A549 (cell line): ENCODE measurements at places on chromosomes 7 and 10. TPM values are rescaled to one million over a fixed set of nuclear protein-coding genes. Genes with fewer than 3 reads are reported as not detected.
A peak's percentile ranks its signal among the peaks of the same experiment; 100 is the strongest.

- DNase-seq = no peak
These were observed 130.1 kb upstream of the LRRN3 start for GRCh38 chr7:110960811-110961210.

The OR6V1 gene
- not detected in 3 replicates for polyA plus RNA-seq

GRCh38 chr7:138257459-138258196 lies 181.4 kb downstream of the AKR1D1 start:
- no peak for DNase-seq

DNA sequence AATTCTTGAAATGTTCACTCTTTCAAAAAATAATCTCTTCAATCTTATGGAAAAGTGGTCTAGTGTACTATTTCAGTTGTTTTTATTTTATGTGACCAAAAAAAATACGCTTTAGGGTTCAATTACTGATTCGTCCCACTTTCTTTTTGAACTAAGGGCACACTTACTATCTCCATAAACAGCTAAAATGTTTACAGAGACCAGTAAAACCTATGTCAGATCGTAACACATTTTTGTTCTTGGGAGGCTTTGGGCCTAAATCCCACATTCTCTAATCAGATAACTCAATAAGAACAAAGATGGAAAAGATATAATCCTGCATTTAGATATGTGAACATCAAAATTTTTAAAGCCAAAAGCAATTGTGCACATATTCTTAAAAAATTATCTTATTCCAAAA lies 29.8 kb upstream of the EPC1 start:
- no peak for DNase-seq

GRCh38 chr7:135943134-135943879 lies 33.9 kb downstream of the MTPN start:
- no peak for DNase-seq

GRCh38 chr7:42617806-42618457 lies 293.9 kb downstream of the C7orf25 start:
- no peak for DNase-seq

- DNase-seq = no peak
These were observed 1.2 kb downstream of the OPN4 start for GRCh38 chr10:86655596-86655995.

DNA sequence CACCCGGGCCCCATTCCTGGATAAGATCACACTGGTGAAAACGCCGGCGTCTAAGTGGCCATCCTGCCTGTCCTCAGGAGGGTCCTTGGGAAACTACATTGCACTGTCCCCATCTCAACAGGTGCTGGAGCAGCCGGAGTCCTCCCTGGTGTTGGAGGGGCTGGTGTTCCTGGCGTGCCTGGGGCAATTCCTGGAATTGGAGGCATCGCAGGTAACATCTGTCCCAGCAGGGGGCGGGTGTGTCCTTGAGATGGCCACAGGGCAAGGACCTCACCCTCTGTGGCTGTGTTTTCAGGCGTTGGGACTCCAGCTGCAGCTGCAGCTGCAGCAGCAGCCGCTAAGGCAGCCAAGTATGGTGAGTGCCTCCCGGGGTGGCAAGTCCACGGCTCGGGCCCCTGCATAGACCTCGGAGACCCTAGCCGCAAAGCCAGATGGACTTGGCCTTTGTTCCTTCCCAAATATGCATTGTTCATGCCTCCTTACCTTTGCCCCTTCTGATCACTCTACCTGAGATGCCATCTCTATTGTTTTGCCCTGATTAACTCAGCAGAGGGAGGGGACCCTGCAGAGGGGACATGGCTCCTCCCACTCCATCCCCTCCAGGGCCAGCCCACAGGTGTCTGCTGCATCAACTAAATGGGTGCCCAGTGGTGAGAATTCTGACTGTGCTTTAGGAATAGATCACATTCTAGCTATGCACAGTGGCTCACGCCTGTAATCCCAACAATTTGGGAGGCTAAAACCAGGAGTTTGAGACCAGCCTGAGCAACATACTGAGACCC lies 23.8 kb downstream of the ELN start:
- DNase-seq = peak; percentile 52

DNA sequence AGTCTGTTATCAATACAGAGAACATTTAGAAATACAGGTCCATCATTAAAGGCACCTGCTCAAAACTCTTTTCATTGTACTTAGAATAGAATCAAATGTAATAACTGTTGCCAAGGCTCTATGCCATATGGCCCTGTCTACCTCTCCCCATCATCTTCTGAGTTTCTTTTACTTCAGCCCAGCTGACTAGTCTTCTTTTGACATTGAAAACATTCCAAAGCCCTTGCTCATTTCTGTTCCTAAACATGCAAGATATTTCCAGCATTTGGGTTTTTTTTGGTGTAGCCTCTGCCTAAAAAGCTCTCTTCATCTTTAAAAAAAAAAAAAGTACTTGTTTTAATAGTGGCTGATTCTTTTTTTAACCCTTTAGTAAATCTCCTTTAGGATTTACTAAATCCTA lies 165.5 kb upstream of the SMIM30 start:
- DNase-seq = no peak

The NKX2-3 gene
- polyA plus RNA-seq = 0.05 TPM in 1 of 3 replicates, not detected in the others

GRCh38 chr10:116995648-116996047 lies 9.3 kb downstream of the SHTN1 start:
- no peak for DNase-seq

- DNase-seq = no peak
These were observed 473.6 kb downstream of the PARD3 start for GRCh38 chr10:34341473-34341872.

- peak; percentile 30 for DNase-seq
These were observed 1.0 kb downstream of the NT5C2 start for GRCh38 chr10:103192089-103192450.

The ENO4 gene
- polyA plus RNA-seq = 0.17 to 0.39 TPM (median 0.36 TPM) in 3 replicates

The GTF2IRD1 gene
- 19.9 to 21.7 TPM (median 21.5 TPM) in 3 replicates for polyA plus RNA-seq

DNA sequence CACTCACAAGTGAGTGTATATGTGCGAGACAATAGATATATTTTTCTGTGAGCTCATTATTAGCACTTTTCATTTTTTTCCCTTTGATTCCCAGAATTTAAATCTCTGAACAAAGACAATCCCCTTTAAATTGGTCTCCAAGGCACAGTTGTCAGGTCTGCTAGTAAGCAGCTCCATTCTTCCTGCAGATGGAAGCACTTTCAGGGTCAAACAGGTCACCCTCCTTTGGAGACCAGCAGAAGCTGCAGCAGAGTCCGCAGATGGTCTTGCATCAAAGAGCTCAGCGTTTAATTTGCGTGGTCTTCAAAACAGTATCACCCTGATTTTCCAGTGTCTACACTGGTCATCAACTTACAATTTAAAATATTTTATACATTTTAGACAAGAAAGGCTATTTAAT lies 543.8 kb downstream of the ARL4A start:
- no peak for DNase-seq

GRCh38 chr10:132492323-132493025 lies 45.1 kb upstream of the INPP5A start:
- no peak for DNase-seq

GRCh38 chr7:95950698-95951097 lies 178.3 kb downstream of the DYNC1I1 start:
- DNase-seq = no peak

- DNase-seq = no peak
These were observed 29.5 kb downstream of the CDCA7L start for GRCh38 chr7:21916176-21916575.

DNA sequence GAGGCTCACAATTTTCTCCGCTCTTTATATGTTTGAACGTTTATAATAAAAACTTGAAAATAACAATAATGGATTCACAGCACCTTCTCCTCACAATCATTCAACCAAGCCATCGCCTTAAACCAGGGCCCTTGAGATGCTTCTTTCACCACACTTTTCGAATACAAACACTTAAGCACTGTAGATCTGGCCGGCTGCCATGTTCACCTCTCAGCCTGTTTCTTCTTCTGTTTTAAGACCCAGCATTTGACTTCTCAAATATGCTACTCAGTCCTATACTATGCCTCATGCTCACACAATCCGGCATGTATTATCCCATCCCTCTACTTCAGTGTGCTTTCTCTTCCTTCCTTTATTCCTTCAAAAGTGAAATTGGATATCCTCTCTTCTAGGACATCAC lies 280.6 kb downstream of the TFEC start:
- no peak for DNase-seq

- no peak for DNase-seq
These were observed 3.3 kb downstream of the SLIT1 start for GRCh38 chr10:97182288-97182990.

DNA sequence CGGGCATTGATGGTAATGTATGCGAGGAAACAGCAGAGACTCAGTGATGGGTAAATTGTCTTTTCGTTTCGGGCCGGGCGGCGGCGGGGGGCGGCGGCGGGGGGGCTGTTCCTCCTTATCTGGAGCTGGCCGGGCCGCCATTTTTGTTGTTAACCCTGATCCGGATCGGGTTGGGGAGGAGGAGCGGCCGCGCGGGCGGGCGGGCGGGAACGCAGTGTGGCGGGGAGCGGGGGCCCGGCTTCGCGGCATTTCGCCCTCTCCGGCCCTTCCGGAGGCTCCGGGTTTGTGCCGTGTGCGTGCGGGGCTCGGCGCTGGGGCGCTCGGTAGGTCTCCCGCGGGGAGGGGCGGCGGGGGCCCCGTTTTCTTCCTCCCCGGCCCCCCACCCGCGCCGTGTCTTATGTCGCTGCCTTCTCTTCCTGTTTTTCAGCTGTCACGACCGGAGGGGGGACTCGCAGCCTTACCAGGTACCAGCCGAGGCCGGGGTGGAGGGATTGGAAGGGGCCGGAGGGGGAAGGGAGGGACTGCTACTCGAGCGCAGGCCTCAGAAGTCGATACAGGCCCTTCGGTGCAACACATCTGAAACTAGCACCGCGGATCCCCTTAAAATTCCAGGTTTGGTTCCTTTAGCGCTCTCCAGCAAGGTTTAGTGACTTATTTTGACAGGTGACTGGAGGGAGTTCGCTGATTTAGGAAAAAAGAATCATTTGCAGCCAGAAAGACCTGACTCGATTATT lies 820 bp downstream of the WAC start:
- DNase-seq = peak; percentile 46

GRCh38 chr7:17013204-17013603 lies 131.4 kb upstream of the AGR3 start:
- DNase-seq = no peak

The LLCFC1 gene
- not detected in 3 replicates for polyA plus RNA-seq

DNA sequence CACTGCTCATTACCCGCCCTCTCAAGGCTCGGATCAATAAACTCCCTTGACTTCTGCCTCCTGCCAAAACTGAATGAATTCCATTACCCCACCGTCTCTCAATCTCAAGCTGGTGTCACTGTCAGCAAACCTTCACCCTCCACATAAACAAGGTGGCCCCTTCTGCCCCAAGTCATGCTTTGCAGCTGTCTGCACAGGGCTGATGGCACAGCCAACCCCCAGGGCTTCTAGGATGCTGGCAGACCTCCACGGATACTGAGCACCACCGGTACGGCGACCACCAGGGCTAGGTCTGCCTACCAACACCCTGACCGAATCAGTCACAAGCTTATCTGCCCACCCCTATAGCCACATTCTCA lies 46.1 kb downstream of the PARD3 start:
- DNase-seq = no peak

GRCh38 chr7:7751243-7752092 lies 33.1 kb upstream of the RPA3 start:
- DNase-seq = no peak

DNA sequence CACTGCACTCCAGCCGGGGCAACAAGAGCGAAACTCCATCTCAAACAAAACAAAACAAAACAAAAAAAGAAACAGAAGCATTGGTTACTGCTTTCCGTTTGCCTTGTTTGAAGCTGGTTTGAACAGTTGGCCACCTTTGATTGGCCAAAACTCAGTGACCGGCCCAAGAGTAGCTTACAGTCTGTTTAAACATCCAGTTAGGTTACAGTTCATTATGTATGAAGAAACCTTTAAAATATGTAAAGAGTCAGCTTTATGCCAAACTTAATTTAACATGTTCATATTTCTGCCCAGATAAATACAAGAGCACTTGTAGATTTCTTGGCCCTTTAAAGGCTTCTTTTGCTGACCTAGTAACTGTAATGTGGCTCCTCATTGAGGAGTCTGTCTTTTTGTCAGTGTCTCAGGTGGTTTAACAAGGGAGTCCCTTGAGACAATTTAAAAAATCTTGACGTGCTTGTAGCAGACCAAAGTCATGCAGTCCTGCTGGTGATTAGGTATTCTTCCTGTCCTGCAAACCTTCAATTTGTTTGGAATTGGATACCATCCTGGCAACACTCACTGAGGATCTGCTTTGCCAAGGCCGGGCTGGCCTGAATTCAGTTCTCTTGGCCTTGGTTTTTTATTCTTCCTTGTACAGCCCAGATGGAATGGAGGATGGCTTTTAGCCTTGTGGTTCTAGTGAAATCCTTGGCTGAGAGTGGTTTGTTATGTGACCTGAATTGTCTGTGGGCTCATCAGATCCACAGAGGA lies 128.9 kb downstream of the PLXDC2 start:
- no peak for DNase-seq

The ZSWIM8 gene
- polyA plus RNA-seq = 33.9 to 44.5 TPM (median 43.0 TPM) in 3 replicates

- no peak for DNase-seq
These were observed 199.5 kb downstream of the LRRN3 start for GRCh38 chr7:111290419-111290818.
